ENCODE measurements at places on chromosomes 12 and 14.

DNA sequence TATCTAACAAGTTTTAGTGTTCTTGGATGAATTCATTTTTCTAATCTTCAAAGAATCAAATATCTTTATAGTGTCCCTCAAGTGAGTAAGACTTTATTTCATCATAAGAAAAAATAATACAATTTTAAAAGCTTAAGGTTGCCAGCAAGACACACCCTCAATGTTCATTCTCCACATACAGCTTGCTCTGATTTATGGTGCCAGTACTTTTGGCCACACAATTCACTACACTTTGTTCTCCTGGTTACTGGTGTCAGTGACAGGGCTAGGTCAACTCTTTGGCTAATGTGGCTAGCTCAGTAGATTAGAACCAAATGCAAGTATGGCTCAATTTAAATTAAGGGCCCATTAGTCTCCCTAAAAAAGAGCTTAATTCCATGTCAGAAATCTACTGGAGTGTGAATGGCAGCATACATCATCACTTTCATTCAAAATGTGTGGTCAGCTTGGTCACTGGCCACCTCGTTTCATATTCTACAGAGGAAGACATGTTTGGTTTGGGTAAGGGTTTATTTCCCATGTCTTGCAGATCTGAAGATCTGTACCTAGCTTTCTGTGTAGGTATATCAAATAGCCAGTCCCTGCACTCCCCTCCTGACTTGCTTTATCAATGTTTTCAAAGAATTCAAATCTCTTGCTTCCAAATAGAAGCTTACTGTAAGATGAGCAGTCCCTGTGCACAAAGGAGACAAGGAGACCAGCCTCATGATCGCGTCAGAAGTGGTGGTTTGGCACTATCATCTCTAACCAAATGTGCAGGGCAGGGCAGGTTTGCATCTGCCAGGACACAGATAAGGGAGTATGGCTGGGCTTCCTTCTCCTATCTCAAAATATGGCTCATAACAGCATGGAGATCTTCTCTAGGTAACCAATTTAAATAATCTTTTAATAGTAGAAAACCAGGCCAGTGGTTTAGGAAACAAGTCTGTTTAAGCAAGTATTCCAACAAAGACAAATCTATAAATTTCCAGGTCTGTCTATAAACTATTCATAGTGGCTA, 31.3 kb downstream of the HECTD4 start:
- DNase-seq: no peak

- peak; percentile 12 for DNase-seq
These were observed 62.2 kb downstream of the PPP1R36 start for GRCh38 chr14:64612021-64612380.

DNA sequence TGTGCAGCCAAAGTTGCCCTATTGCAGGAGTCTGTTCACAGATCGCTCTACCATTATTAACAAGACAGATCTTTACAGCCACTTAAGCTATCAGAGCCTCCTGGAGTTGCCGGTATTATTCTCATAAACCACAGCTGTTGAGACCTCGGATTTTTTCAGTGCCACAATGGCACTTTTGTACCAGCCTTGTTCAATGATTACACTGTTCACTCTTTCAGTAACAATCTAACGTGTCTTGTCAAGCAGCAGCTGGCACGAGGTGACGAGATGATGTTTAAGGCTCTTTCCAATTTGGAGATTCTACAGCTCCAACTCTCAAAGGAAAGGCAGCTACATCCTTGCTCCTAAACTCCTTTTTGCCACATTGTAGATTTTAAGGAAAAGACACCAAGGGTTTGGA, 30.7 kb downstream of the LRIG3 start:
- no peak for DNase-seq

GRCh38 chr12:53739214-53740129, 12.2 kb upstream of the CALCOCO1 start:
- DNase-seq: no peak

GRCh38 chr12:127383281-127383680, 883.7 kb upstream of the TMEM132C start:
- DNase-seq: no peak

GRCh38 chr12:105315726-105316125, 14.8 kb upstream of the C12orf75 start:
- DNase-seq: no peak

- no peak for DNase-seq
These were observed 9.6 kb upstream of the NPFF start for GRCh38 chr12:53516758-53517455.

DNA sequence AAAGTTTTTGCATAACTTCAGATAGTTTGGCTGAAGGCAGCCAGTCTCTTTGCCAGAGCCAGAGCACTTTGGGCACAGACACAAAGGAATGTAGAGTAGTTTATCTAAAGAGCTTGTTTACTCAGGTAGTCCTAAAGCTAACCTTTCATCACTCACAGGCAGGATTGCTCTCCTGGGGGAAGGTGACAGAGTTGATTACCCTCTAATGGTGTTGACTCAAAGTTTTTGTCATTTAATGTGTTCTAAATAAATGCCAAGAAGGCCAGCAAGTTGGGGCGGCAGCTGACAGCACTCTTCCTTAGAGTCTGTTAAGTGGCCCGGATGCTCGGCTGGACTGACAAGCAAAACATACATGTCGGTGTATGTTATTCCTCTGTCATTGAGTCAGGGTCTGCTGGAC, 9.3 kb upstream of the TAS2R46 start:
- DNase-seq: no peak

DNA sequence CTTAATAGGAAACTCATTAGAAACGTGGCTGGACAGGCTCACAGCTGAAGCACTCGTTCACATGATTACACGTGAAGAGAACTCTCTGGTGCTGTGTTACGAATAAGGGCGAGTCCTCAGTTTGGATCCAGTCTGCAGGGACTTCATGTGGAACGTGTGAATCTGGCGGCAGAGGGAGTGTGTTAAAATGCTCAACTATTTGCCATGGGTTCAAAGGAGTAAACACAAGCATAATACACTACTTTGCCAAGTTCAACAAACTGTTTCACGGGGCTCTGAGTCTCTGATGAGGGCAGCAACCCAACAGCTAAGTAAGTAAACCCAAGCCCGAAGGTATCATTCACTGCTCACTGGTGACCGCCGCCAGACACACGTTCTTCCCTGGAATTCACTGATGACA, 42.4 kb downstream of the NUAK1 start:
- DNase-seq: no peak

- DNase-seq: no peak
These were observed 126.9 kb downstream of the KITLG start for GRCh38 chr12:88453323-88453722.

DNA sequence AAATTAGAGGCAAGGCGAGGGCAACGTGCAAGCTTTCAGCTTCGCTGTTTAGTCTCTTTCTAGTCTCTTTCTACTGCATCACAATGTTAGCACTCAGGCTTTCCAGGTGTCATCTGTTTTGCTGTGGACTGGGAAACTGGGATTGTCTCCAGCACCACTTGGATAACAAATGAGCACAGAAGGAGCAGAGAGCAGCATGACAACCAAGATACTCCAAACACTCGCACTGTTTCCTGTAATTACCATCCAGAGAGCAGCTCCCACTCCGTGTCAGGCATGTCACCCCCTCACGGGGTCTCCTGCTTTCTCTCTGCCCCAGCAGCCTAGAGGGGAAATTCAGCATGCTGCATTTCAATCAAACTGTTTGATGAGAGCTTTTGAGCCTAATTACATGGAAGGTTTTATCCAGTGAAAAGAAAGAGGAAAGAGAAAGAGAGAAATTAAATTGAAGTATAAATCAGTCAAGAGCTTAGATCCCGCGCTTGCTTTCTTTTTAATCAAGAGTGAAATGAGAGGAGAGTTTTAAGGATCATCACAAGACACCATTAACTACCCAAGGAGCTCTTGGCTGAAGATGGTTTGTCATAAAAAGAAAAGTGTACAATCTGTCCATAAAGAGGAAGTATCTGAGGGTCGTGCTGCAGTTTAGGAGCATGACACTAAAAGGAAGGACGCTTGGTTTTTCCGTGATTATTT, 917.7 kb downstream of the DIO2 start:
- DNase-seq: no peak

DNA sequence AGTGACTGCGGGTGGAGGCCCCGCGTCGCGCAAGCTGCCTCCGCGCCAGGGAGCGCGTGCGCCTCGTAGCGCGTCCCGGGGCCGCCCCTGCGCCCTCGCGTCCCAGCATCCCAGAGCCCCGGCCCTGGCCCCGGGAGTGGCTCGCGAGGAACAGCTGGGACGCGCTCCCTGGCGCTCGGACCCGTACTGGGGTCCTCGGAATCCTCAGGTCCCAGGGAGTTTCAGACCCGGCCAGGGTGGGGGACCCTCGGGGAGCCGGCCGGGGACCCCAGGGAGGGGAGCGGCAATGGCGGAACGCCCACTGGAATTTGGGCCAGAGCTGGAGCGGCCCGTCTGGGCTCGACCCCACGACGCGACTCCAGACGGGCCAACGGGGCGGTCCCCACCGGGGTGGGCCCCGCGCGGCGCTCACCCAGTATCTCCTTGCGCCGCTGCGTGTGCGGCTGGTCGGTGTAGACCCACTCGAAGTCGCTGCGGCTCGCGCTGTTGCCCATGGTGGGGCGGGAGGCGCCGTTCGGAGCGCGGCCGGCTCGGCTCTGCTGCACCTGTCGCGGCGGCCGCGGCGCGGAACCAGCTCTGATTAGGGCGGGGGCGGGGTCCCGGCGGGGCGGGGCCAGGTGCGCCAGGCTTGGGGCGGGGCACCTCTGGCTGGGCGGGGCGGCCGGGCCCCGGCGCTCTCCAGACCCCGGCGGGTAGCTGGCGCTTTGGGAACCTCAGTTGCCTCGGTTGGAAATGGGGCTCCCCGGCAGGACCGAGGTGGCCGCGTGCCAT, at the start of gene DEGS2:
Gene DEGS2 (minus strand): TSS at position 552 of the 771 bp plus-strand sequence. CDS start 58 bp downstream, at position 494.
- DNase-seq: no peak

GRCh38 chr12:124939079-124939420, 24.6 kb upstream of the UBC start:
- DNase-seq: peak; percentile 70

DNA sequence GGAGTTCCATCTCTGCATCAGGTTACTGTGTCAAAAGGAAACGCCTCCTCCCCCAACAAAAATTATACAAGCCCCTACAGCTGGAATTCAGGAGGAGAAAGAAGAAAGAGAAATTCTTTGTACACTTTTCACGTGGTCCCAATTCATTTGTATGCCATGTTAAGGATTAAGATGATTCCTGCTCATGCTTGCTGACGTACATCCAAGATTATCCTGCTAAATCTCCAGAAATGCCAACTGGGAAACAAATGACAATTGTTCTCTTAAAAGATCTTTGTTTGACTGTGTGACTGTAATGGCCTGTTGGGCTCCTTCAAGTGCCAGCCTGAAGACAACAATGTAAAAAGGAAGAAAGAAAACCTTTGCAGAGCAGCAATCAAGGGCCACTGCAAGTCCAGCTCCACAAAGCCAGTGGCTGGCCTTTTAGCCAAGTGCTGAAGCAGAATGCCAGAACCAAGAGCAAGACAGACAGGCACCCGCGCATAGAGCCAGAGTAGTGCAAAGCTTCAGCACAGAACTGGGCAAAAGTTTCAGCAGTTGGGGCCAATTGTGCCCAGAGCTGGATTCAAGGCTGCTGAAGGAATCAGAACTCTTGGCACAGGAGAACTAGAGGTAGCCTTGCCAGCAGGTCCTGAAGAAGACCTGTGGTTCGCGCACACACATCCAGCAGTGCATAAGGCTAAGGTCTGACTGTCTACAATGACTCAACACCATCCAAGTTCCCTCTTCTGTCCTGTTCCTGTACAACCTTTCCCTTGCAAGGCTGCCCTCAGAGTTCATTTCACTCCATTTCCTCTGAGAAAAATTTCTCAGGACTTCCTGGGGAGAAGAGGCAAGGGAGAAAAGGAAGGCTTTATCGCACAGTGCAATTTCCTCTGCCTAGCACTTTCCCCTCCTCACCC, 209.7 kb upstream of the BMP4 start:
- no peak for DNase-seq

DNA sequence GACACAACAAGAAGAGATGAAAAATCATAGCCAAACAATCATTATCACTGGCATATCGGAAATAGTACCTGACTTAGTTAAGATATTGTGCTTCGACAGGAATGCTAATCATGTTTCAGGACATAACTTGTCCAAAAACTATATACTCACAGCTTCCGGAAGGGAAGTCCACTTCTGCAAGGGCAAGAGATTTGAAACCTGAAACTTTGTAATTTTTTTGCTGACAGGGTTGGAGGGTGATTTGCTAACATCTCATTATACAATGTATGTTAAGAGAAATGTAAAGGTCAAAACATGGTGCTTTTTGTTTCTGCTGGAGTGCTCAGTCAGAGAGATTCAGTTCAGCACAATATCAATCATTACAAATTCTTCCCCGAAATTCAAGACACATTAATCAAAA, 200.3 kb downstream of the CNTN1 start:
- DNase-seq: no peak

DNA sequence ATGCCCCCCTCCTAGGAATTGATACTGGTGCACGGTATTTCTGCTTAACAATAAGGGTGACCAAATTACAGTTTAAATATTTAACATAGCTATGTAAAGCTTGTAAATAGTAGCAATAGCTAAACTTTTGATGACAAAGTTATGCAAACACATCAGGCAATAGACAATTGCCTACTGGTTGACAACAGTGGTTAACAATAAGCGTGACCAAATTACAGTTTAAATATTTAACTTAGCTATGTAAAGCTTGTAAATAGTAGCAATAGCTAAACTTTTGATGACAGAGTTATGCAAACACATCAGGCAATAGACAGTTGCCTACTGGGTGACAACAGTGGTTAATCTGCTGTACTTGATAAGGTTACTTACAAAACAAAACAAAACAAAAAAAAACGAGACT, 886.5 kb upstream of the FLRT2 start:
- DNase-seq: no peak

- no peak for DNase-seq
These were observed 8.9 kb downstream of the GPR132 start for GRCh38 chr14:105056303-105056831.

GRCh38 chr12:42410340-42410739, 84.4 kb downstream of the PPHLN1 start:
- DNase-seq: no peak

DNA sequence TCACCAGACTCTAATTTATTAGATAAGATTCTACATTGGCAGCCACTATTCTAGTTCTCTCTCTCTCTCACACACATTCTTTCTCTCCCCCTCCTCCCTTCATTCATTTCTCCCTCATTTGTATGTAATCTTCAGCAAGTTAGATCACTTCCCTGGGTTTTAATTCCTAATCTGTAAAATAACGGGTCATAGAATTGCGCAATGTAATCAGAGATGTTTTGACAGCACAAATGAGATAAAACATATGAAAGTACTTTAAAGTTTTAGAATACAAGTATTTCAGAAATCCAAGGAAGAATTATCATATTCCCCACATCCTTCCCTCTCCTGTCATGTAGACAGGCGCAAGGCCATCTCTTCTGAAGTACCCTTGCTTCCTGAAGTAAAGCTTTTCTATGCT, 21.7 kb downstream of the STYK1 start:
- no peak for DNase-seq

DNA sequence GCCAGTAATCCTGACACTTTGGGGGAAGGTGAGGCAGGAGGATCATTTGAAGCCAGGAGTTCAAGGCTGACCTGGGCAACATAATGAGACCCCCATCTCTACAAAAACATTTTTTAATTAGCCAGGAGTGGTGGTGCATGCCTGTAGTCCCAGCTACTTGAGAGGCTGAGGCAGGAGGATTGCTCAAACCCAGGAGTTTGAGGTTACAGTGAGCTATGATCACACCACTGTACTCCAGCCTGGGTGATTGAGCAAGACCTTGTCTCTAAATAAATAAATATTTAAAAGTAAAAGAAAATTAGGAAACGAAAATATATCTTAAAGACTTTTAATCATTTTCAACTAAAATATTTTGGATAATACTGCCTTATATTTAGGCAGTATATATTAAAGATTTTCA, 25.9 kb downstream of the CKB start:
- no peak for DNase-seq

- no peak for DNase-seq
These were observed 176.4 kb downstream of the STXBP6 start for GRCh38 chr14:24873551-24873950.

Measured in astrocyte of the cerebellum (primary cell).